ENCODE measurements at places on chromosomes 13 and 19.
A peak's percentile ranks its signal among the peaks of the same experiment; 100 is the strongest.

DNA sequence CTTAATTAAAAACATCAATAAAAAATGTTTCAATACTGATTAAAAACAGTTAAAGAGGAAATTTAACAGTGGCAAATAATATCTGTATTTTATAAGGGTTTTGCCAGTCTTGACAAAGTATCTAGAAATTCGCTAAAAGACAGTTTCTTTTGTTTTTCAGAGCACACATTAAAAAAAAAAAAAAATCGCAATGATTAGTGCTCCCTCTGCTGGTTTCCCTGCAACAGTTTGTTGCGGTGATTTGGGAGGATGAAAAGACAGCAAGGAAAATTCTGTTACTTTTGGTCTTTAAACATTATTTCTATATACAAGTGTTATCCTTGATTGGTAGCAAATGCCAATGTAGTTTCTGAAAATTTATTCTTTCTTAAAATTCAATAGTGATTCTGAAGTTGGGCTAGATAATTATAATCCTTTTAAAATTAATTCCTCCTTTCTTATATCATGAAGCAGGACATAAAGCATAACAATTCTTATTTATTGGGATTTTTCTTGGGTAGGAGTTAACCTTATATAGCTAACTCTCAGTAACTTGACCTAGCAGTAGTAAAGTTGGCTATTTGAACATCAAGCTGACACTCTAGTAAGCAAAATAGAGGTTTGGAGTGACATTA, 23.1 kb upstream of the SPRY2 start:
- no peak for DNase-seq

DNA sequence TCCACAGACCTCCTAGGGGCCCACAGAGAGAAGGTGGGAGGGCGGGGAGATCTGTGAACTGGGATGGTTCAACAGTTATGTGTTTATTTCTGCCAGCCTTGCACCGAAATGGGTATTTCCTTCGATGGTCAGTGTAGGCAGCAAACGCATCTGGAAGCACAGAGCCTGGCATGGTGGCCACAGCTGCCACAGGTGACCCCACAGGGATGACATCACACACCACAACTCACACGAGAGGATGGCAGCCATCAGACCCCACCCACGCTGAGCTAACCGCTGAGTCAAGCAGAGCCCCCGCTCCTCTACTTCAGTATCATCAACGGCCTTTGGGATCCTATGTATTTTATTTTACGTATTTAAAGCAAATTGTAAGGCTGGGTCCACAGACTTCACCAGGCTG, 37.4 kb downstream of the NAXD start:
- no peak for DNase-seq

GRCh38 chr19:16525751-16526481, 16.3 kb downstream of the CHERP start:
- DNase-seq: no peak

DNA sequence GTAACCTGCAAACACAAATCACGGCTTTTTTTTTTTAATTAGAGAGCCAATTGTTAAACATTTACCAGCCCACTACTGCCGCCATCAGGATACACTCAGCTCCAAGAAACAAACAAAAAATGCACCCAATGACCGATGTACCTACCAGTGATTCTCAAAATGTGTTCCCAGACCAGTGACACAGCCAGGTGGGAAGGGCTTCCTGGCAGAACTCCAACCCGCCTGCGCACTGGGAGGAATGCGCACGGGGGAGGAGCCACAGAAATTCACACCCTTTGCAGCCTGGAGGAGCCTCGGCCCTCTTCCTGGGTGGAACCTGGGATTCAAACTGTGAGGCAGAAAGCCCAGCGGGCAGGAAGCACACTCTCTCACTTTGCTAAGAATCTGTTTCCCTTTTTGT, 255.9 kb downstream of the TBC1D4 start:
- DNase-seq: no peak

- no peak for DNase-seq
Observed at GRCh38 chr13:30577401-30577852, 40.3 kb upstream of the USPL1 start.

GRCh38 chr13:36347531-36348210, 1.5 kb upstream of the SPART start:
- DNase-seq: no peak

GRCh38 chr13:51959773-51960172, 51.5 kb downstream of the ATP7B start:
- no peak for DNase-seq

DNA sequence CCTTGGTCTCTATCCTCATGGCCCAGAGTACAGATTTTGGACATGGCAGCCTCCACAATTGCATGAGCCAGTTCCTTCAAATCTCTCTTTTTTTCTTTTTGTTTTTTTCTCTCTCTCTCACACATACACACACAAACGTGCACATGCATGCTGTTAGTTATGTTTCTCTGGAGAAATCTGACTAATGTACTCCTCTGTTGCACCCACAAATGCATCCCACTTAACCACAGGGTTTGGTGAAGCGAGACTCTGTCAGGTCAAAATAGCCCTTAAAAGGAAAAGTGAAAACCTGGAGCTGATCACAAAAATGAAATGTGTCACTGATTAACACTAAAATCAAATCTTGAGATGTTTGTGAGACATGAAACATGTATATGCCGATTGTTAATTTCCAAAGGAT, 374.6 kb upstream of the ARGLU1 start:
- no peak for DNase-seq

DNA sequence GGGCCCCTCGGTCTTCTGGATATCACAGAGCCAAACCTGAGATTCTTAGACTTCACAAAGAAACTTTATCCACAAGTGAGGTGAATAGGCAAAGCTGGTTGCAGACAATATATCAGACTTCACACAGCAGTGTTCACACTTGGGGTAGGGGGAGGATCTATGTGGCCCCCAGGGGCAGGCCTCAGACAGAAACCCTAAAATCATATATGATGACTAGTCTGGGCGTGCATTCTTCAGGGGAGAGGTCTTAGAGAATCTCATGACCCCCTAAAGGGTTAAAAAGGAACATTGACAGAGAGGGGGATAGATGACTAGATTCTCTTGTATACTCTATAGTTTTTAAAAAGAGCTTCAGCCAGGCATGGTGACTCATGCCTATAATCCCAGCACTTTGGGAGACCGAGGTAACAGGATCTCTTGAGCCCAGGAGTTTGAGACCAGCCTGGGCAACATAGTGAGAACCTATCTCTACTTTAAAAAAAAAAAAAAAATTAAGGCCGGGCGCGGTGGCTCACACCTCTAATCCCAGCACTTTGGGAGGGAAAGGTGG, 2.8 kb downstream of the TYROBP start:
- DNase-seq: no peak

DNA sequence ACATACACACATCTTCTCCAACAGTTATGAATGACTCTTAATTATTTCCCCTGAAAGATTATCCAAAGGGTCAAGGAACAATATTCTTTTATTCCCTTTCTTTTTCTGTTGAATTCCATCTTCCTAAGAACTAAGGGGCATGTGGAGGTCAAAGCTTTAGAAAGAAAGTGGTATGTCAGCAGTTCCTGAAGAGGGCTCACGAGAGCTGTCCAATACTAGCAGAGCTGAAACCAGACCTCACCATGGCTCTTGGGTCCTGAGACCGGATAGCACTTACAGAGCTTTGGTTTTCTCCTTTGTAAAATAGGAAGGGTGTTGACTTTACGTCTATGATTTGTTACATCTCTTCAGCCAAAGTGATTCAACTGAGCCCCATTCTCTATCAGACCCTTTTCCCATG, 109.8 kb upstream of the FREM2 start:
- DNase-seq: no peak

DNA sequence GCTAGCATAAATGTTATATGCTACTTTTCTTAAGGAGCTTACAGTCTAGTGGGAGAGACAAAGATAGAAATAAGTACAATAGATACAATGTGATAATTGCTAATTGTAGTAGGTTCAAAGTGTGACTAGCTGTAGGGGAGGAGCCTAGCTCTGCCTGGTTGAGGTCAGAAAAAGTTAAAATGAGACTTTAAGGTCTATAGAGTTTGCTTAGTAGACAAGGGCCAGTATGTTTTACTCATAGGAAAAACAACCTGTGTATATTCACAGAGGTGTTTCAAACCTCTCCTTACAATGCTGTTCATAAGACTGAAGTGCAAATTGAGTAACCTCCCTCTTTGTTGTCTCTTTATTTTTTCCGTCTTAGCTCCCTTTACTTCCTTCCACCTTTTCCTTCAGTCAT, 56.1 kb downstream of the PDS5B start:
- no peak for DNase-seq

DNA sequence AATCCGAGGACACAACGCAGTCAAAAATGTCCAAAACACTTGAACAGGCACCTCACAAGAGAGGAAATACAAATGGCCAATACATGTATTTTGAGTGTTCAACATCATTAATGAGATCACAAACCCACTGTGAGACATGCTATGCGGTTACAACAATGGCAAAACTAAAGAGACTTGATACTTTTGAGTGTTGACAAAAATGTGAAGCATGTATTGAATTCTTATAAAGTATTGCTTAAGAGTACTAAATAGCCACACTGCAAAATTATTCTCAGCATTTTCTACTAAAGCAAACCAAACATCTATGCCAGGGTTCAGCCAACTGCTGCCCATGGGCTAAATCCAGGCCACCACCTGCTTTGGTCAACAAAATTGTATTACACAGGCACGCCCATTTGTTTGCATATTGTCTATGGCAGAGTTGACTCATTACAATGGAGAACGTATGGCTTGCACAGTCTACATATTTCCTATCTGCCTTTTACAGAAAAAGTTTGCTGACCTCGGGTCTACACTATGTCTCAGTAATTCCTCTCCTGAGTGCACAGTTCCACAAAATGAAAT, 135.3 kb downstream of the B3GLCT start:
- no peak for DNase-seq

GRCh38 chr19:14063105-14063504, 1.2 kb upstream of the PALM3 start:
- no peak for DNase-seq

- no peak for DNase-seq
Observed at GRCh38 chr13:76035711-76036110, 399.6 kb downstream of the LMO7 start.

GRCh38 chr13:33003458-33004019, 12.7 kb upstream of the KL start:
- no peak for DNase-seq

GRCh38 chr13:94994506-94994905, 282.2 kb upstream of the SOX21 start:
- DNase-seq: no peak

DNA sequence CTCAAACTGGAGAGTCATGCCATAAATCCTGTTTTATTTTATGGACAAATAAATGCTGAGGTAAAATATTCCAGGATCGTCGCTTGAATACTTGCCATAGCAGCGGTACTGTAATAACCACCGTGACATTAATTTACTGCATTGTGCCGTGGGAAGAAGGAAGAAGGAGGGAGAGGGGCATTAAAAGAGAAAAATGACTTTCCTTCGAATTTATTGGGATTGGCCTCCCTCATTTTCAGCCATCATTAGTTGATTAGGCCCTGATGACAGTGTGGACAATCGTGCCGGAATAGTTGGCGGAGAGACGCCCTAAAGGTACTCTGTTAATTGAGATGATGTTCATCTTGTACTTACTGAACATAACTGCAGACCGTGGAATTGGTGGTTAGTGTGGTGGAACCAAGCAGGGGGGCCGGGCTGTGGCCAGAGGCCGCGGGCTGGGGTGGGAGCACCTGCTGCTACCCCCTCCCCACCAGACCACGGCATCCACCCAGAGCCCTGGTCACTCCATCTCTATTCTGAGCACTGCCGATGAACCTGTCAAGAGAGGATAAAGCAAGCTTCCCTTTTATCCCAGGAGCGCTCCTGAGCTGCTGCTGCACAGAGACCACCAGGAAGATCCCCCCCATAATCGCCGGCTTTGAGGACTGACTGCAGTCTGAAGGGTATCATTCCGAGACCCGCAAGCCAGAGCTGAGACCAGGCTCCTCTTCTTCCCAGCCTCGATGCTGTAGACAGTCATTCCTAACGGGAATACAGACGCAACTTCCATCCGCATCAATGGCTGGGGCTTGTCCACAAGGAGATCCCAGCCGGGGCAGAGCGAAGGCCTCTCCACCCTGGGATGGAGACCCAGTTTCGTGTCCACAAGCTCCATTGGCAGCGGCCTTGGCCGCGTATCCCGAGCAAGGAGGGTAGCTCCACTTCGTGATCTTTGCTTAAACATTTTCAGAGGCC, 168.3 kb upstream of the TSHZ3 start:
- no peak for DNase-seq

GRCh38 chr13:42607546-42607945, 33.6 kb downstream of the TNFSF11 start:
- no peak for DNase-seq

DNA sequence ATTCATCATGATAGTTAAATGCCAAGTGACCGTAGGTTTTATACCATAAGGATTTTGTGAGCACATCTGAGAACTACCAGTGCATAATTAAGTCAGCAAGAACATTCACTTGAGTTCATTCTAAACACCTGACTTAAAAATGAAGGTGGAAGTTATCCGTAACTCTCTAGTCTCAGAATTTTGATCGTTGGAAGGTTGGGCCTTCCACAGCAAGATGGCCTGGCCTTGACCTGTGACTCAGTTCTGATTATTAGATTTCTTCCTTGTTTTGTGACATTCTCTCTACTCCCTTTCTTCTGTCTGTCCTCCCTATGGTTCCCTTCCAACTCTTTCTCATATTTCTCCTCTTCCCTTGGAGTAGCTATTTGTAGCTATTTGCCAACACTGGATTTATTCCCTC, 20.0 kb upstream of the WDFY2 start:
- no peak for DNase-seq

DNA sequence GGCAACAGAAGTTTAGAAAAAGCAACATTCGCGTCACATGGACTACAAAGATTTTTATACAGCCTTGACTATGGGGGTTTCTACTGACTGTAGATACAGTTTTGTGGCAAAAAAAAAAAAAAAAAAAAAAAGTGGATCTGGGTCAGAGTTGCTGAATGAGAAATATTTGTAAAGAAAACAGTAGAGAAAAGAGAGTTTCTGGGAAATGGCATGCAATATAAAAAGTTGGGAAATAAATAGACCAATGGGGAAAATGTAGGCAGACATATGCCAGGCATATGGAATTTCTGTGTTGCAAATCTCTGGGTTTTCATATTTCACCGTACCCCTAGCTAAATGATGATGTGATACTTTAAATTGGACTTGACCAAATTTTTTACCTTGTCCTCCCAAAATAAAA, 315.3 kb downstream of the EFNB2 start:
- DNase-seq: no peak

DNA sequence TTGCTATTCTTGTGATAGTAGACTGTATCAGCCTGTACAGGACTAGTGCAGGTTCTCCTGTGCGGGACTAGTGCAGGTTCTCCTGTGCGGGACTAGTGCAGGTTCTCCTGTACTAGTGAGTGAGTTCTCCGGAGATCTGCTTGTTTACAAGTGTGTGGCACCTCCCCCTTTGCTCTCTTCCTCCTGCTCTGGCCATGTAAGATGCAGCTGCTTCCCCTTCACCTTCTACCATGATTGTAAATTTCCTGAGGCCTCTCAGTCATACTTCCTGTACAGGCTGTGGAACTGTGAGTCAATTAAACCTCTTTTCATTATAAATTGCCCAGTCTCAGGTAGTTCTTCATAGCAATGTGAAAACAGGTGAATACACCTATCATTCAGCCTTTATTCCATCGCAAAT, 289.6 kb downstream of the TEX29 start:
- DNase-seq: peak; percentile 33

- no peak for DNase-seq
Observed at GRCh38 chr13:109394311-109394988, 391.9 kb downstream of the IRS2 start.

GRCh38 chr19:8573316-8573715, 3.9 kb downstream of the MYO1F start:
- DNase-seq: no peak
